ENCODE measurements at places on chromosomes 6 and 20. TPM values are rescaled to one million over a fixed set of nuclear protein-coding genes. Genes with fewer than 3 reads are reported as not detected.

DNA sequence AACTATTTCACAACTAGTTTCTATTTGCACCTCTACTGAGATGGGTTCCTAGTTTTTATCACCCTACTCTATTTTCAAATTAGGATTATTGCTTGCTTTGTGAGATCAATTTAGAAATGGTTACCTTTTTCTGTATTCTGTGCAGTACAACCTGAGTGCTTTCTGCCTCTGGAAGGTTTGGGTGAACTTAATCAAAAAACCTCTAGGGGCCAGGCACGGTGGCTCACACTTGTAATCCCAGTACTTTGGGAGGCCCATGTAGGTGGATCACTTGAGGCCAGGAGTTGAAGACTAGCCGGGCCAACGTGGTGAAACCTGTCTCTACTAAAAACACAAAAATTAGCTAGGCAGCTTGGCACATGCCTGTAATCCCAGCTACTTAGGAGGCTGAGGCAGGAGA is 63.3 kb downstream of the SCAF8 start:
- H3K4me3 ChIP-seq, result no peak overlapping the region
- peaks cover 23% of the 10 kb centered on the region for H3K36me3 ChIP-seq
- no peaks in the 10 kb centered on the region for H3K27me3 ChIP-seq
- DNase-seq, result no peak
- H3K4me1 ChIP-seq, result peaks cover 14% of the 10 kb centered on the region

Gene CD109
- total RNA-seq, result 33.1 TPM

Gene HLA-DOA
- total RNA-seq, result not detected

Gene PTK7
- total RNA-seq, result 293 TPM

Gene TXLNB
- 0.05 TPM for total RNA-seq

All from chondrocyte (in vitro differentiated cells).